Pulmonary artery endothelial cell (primary cell): ENCODE measurements at places on chromosomes 4 and X.
A peak's percentile ranks its signal among the peaks of the same experiment; 100 is the strongest.

GRCh38 chr4:62917649-62918048 lies 1491.6 kb downstream of the TECRL start:
- DNase-seq: no peak

- no peak for DNase-seq
Measured at GRCh38 chr4:13985837-13986236, 358.3 kb upstream of the BOD1L1 start.

DNA sequence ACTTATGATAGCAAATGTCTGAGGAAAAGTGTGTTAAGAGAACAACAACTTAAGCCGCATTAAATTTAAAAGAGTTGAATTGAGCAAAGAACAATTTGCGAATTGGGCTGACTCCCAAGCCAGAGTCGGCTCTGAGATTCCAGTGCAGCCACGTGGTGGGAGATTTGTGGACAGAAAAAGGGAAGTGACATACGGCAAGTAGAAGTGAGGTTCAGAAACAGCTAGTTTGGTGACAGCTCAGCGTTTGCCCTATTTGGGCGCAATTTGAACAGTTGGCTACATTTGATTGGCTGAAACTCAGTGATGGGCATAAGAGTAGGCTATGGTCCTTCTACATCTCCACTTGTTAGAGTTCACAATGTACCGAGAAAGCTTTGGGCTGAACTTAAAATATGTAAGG lies 124.0 kb downstream of the PRKX start:
- no peak for DNase-seq

GRCh38 chr4:110449947-110450346 lies 26.0 kb upstream of the ENPEP start:
- no peak for DNase-seq

DNA sequence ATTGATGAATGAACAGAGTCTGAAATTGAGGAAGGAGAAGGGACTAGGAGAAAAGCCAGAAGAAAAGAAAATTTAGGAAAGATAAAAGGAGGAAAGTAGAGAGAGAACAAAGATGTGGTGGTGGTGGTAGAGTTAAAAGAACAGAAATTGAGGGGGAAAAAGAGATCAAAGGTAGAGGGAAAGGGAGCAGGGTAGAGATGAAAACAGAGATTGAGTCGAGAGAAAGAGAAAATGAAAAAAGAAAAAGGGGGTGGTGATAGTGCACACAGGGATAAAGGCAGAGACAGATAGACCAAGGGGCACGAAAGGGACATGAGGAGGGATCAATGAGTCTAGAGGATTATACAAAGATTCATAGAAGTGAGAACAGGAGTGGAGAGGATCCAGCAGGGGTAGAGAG lies 3.9 kb downstream of the ALAS2 start:
- DNase-seq: no peak

- DNase-seq: no peak
Measured at GRCh38 chr4:186712690-186713089, 11.0 kb downstream of the FAT1 start.

DNA sequence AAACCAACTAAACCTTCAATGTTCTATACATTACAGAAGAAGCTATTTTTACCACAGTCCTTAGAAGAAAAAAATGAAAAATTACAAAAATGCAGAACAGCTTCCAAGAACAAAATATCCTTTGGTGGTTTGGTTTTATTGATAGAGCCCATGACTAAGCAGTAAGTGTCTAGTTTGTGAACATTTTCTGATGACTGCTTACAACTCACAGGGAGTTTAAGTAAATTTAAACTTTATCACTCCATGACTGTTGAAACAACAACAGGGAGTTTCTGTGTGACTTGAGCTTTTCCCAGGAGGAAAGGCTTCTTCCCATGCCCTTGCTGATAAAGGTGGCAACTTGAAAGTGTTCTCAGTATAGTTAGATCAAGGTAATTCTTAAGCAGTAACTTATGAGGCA lies 2.9 kb downstream of the PF4 start:
- DNase-seq: no peak

DNA sequence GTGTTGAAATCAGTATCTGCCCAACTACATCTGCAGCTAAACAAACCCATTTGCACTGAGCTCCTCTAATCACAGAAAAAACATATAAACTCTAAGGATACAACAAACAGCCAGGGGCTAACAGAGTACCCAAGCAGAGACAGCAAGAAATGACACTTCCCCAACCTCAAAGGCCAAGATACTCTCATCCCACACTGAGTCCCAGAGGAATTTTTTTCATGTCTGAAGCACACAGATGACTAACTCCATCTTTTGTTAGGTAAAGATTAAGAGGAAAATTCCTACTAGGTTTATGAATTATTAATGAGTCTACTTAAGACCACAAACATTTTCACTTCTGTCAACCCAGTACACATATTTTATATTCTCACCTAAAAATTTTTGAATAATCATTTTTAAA lies 31.6 kb downstream of the SEPSECS start:
- no peak for DNase-seq

DNA sequence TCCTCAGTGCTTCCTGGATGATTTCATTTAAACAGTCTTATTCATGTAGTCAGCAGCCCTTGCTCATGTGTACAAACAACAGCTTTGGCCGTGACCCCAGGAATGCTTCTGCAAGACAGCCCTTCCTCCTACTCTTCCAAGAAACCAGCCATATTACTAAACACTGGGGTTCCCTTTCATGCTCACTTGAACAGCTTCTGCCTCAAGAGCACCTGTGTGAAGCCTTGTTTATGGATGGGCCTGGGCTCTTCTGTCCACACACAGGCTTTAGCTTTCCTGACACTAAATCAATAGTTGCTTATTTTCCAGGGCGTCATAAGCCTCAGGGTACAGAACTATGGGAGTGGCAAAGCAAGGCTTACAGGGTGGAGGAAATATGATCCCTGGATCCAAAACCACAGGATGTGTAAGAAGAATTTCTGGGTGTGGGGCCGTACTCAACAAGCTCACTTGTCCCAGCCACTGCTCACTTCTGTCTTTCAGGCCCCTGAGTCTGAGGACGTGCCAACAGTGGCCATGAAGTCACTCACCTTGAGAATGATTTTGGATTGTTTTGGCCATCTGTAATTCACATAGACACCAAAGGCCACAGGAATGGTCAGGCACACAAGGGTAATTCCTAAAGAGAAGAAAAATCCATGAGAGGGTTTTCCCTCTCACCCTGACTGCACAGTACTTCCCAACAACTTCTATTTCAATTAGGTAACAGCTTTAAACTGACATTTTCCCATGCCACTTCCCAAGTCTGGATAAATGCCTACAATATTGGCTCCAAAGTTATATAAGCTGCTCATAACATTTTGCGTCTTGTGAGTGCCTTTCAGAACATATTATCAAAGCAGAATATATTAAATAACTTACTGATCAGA lies 17.7 kb downstream of the SLC10A6 start:
- DNase-seq: no peak

- DNase-seq: no peak
Measured at GRCh38 chr4:146379744-146380143, 142.0 kb downstream of the SLC10A7 start.

DNA sequence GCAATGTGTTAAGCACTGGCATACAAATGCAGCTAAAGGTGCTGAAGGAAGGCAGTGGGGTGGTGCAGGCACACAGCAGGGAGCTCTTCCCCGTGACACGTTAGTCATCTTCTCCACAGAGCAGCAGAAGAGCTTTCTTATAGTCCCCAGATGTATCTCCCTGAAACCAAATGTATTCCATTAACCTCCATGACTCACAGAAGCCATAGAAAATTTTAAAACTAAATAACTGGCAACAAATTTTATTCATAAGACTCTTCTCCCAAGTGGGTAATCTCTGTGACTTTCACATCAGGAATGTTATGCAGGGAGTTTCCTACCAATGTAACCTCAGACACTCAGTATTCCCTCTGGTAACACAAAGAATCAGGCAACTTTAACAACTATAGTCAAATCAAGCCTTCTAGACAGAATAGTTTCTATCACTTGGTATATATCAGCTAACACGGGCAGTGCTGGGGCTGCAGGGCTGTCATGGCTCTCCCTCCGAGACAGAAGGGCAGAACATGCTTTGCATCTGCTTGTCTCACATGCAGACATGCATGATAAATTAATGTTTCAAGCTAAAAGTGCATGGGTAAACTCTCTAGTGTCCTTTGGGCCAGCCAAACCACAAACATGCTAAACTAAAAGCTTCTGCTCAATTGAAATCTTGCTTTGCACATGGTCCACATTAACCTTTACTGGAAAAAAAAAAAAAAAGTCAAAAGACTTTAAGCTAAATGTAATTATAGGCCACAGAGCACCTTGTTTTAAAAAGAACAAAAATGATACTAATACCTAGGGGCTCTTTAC lies 28.2 kb downstream of the ANXA5 start:
- DNase-seq: no peak

DNA sequence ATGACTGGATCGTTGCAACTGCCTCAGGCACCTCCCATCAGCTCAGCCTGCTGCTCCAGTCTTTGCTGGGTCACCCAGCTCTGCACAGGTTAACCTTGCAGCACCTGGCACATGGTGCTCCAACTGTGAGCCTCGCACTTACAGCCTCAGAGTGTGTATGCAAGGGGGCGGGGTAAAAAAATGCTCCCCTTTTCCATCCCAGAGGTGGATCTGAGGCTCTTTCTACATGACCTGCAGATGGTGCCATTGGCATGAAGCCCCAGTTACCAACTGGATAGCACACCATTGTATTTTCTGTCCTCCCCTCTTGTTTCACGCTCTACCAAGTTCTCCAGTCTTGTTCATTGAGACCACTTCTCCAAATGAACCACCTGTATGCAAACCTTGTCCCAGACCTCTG lies 46.2 kb upstream of the TRPC3 start:
- DNase-seq: no peak

DNA sequence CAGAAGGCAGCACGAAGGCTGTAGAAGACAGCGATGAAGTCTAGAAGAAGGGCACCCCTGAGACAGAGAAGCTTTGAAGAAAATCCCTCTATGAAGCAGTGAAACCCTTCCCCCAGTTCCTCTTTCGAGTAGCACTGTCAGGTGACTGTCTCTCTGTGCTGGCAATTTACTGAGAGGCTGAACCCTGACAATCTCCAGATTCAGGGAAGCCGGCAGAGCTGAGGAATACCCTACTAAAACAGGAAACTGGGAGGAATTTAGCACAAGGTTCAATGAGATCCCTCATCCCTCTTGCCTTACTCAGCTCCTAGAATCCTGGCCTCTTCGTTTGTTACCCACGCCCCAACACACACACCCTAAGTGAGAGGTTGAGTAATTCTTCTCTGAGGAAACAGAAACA lies 239.7 kb upstream of the NOCT start:
- DNase-seq: no peak

DNA sequence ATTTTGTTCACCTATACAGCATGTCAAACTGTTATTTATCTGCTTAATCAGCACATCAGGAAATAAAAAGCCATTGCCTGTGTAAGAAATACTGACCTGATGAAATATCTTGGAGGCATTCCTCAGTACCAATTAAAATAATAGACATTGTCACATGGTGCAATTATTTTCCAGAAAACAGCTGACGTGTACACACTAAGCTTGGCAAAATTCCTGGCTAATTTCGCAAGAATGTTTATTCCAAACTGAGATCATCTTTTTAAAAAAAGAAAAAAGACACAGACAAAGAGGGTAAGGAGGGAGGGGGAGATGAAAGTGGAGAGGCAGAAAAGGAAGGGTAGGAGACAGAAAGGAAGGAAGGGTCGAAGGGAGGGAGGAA lies 61.9 kb upstream of the NFKB1 start:
- DNase-seq: peak; percentile 48

DNA sequence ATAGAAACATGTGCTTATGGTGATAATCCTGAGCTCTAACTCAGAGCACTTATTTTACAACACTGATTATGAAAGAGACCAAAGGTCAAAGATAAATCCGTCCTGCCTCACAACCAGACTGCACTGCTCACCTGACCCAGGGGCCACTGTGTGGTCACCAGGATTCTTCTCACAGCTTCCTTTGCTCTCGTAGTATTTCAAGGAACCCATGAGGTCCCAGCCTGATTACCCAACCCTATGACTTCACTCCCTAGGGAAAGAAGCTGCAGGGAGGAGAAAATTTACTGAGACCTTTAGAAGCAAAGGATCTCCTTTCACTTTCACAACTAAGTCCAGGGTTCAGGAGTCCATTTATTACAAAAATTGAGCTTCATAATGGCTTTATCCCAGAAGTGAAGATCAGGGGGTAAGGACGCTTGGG lies 9.6 kb downstream of the SLC25A5 start:
- no peak for DNase-seq

GRCh38 chr4:14653338-14653737 lies 348.9 kb upstream of the CPEB2 start:
- no peak for DNase-seq

DNA sequence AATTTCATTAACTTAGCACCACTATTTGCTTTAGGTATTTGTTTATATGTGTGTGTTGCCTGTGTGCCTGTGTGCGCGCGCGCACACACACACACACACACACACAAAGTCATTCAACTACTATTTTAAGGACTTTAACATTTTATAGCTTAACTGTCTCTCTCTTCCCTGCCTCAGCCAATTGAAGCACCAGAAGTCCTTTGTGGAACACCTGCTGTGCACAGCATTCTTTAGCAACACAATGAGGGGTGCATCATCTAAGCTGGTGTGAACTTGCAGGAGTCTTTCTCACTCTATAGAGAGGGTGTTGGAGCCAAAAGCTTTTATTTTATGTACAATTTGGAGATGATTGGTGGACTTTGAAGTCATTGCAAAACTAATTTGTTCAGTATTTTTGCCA lies 31.3 kb downstream of the SLIT2 start:
- no peak for DNase-seq

- DNase-seq: no peak
Measured at GRCh38 chr4:574346-575161, 1.5 kb downstream of the TMEM271 start.

DNA sequence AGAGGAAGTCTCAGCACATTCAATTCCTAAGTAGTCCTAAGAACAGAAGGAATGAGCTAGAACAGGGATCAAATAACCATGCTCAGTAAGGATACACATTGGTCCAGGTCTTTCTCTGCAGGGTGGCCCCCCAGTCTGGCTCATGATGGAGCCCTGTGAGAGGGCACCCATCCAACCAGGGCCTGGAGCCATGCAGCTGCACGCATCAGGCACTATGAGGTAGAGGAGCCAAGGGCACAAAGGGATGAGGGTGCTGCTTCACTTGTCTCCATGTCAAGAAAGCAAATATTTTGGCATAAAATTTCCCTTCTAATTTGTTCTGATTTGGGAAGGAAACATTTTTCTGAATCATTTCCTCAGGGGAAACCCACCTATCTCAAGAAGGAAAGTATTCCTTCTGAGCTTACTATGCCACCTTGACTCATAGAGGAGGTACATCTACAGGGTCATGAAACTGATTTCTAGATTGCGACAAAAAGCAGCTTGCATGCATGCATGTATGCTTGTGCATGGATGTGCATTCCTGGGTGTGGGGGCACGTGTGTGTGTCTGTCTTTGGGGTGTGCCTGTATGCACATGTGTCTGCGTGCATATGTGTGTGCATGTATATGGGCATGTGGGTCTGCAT lies 600.3 kb downstream of the MID1IP1 start:
- no peak for DNase-seq

- no peak for DNase-seq
Measured at GRCh38 chrX:102745857-102746584, 25.5 kb downstream of the GPRASP3 start.

DNA sequence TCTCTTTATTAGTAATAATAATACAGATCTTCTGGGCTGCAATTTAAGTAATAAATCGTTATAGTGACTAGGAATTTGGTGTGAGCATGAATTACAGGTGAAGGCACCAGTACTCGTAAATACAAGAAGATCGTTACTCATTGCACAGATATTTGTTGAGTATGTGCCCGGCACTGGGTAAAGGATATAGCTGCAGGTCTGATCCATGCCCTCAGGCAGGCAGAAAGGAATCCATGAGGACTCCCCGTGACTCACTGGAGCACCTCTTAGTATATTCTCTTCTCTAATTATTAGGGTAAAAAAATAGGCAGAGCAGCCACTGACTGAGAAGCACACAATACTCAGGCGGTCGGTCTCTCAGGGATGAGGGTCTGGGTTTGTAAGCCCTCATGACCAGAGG lies 868.3 kb downstream of the RAB28 start:
- DNase-seq: no peak
